ENCODE measurements at places on chromosomes 6 and 20.

GRCh38 chr20:5670874-5671273 lies 79.3 kb upstream of the SHLD1 start:
- DNase-seq, result no peak

GRCh38 chr20:62427172-62428001 lies at the start of gene RBBP8NL:
Gene RBBP8NL (minus strand): TSS chr20:62427539. CDS start chr20:62419647, 7,892 bp downstream.
- DNase-seq, result no peak

GRCh38 chr20:50592282-50593004 lies 82.3 kb downstream of the PTPN1 start:
- DNase-seq, result no peak

GRCh38 chr20:25146976-25147375 lies 48.5 kb upstream of the ENTPD6 start:
- no peak for DNase-seq

DNA sequence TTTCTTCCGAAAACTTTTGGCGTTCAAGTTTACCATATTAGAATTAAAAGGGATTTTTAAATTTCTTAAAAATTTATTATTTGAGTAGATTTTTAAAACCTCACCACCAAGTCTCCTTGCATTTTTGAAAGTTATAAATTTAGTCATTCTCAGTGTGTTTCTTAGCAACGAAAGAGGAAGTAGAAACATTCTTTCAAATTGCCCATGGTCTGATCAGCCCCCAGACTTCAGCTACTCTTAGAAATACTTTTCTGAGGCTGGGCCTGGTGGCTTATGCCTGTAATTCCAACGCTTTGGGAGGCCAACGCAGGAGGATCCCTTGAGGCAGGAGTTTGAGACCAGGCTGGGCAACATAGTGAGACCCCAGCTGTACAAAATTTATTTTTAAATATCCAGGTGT lies 15.1 kb upstream of the RTF2 start:
- no peak for DNase-seq

DNA sequence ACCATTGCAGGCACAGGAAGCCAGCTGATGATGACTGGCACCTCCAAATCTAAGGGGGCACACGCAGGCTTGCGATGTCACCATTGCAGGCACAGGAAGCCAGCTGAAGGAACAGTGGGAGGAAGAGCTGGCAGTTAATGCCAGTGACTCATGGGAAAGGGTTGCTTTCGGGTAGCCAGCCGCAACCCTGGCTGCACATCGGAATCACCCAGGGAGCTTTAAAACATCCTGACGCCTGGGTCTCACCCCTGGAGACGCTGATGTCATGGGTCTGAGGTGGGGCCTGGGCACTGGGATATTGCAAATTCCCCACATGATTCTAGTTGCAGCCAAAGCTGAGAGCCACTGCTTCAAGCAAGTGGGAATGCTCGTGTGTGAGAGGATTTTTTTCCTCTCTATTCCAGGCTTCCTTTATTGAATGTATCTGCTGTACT lies 16.1 kb upstream of the CCN6 start:
- DNase-seq, result no peak

DNA sequence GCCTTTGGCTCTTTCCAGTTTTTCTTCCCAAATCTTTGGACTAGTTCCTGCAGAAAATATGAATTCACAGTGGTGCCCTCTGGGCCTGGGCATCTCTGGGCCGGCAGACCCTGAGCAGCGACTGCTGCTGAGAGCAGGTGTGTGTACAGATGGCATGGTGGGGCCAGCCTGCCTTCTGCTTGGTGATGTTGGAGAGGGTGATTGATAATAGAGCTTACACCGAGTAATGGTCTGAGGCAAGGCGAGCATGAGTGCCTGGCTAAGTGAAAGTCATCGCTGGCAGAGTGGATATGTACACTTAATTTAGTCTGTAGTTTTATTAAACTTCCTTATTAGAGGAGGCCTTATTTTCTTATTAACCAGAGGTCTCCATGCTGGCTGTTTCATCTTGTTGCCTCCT lies 156.9 kb downstream of the CDKAL1 start:
- no peak for DNase-seq

GRCh38 chr6:156455847-156456246 lies 321.3 kb upstream of the ARID1B start:
- no peak for DNase-seq

- DNase-seq, result no peak
Measured at GRCh38 chr6:148617530-148617929, 129.3 kb upstream of the UST start.

DNA sequence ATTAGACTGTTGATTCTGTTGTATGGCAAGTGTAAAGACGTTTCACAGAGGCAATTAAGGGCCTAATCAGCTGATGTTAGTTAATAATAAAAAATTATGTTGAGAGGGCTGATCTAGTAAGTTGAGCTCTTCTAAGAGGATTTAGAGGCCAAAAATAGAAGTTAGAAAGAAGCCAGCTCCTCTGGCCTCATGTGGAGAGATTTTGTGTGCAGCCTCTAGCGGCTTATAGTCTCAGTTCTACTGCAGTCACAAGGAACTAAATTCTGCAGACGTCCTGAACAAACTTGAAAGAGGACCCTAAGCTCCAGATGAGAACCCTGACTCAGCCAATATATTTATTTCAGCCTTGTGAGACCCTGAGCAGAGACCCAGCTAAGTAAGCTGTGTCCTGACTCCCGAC lies 498.6 kb downstream of the BTBD3 start:
- no peak for DNase-seq

GRCh38 chr6:38676236-38676973 lies 26.5 kb downstream of the GLO1 start:
- no peak for DNase-seq

GRCh38 chr6:124917769-124918168 lies 44.5 kb upstream of the RNF217 start:
- no peak for DNase-seq

DNA sequence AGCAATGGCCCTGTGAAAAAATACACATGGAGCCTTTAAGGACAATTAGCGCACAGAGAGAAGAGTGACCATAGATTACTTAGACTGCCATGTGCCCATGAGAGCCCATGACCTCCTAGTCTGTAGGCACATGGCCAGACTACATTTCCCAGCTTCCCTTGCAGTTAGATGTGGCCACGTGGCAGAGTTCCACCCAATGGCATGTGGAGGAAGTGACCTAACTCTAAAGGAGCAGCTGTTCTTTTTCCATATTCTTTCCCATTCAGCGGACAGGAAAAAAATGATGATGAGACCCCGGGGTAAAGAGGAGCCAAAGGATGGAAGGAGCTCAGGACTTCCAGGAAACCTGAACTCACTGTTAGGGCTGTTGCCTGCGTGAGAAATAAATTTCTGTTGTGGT lies 116.6 kb downstream of the CBLN4 start:
- DNase-seq, result no peak

DNA sequence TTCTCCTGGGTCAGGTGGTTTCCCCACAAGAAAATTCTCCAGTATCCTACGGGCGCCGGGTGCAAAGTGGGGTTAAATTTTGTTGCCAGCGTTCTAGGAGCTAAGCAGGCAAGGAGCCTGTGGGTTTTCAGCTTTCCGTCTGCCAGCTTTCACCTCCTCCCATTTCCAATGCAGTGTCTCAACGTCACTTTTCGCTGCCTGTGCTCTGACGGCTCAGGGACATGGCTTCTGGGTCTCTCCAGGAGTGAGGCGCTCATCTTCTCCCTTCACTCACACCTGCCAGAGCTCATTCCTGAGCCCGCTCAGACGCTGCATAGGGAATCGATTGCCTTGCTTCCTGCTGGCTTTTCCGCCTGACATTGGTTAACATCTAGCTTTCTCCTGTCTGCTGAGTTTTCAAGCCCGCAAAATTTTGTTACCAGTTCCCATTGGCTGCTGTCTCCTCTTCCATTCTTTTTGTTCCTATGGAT lies 7.3 kb upstream of the NAA20 start:
- no peak for DNase-seq

DNA sequence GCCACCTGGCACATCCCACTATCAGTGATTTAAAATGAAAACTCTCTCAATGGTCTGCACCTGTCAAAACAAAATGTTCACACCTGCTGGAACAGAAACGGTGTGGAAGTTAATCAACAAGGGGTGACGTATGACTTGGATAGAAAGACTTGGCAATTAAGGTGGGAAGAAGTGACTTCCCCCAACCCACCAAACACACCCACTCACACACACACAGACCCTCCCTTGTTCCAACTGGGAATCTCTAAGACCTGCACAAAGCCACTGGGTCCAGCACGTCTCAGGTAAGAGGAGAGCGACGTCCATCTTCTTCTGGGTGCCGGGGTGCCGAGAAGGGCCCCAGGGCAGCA lies 25.1 kb upstream of the TCFL5 start:
- DNase-seq, result no peak

DNA sequence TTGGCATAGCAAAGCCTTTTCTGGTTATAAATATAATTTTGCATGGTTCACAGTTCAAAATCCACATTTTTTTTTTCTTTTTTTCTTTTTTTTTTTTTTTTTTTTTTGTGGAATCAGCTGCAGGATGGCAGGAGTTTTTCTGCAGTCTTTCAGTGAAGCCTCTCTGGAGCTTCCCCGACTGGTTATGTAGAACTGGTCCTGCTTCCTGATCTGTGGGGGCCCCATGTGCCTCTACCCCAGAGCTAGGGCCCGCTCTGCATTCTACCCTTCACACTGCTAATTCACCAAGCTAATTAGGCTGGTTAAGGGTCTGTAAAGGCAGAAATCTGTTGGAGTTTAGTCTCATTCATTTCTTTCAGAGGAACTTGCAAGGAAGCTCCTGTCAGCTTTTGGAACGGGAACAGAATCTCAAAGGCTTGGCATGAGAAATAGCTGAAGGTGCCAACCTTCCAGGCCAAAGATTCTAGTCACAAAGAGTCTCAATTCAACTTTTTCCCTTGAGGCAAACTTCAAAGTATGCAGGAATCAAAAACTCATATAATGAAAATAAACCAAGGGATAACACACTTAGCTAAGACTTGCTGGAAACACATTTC lies 45.5 kb downstream of the HMGN3 start:
- DNase-seq, result no peak

DNA sequence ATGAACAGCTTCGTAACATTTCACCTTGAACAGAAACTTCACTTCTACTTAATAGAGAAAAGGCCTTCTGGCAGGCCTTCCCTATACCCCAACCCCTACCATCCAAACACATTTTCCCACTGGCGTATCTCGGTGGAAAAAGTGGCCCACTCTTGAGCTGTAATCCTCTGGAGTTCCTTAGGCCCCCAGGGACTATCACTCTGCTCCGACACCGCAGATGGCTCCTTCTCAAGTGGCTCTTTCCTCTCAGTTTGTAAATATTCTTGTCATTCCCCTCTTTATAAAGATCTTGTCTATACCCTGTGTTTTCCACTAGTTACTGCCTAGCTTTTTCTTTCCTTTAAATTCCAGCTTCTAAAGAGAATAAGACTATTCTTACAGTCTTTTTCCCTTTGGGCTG lies 108.7 kb downstream of the MYB start:
- DNase-seq, result no peak

DNA sequence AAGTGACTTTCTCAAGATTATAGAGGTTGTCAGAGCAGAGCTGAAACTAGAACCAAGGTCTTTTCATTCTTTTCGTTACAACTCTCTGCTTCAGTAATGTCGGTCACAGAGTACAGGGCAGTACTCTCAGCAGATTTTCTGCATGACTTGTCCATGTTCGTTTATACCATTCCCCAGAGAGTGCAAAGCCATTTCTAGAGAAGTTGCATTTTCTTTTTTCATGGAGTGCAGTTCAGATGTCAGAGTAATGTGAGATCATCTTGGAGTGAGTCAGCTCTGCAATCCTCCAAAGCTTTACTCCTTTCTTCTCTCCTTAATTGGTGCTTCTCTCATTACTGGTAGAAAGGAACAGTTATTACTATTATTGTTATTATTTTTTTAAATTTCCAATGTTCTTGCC lies 115.6 kb upstream of the B3GAT2 start:
- DNase-seq, result no peak

- no peak for DNase-seq
Measured at GRCh38 chr20:37417617-37418467, 71.9 kb downstream of the SRC start.

GRCh38 chr20:59561614-59562277 lies 42.6 kb upstream of the PHACTR3 start:
- DNase-seq, result no peak

DNA sequence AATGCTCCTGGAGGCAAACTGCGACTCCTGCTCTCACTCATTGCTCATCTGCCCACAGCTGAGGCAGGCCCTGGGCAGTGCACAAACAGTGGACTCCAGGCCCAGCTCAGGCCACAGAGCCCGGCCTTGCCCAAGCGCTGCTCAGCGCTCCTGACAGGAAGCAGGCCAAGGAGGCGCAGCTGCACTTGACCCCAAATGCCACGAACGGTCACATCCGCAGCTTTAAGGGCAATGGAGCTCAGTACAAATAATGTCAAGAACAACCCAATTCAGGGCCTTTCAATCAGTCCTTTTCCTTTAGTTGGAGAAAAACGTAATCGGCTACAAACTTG lies 33.8 kb downstream of the RRBP1 start:
- DNase-seq, result no peak

- DNase-seq, result no peak
Measured at GRCh38 chr20:43690943-43691598, 24.2 kb downstream of the MYBL2 start.

DNA sequence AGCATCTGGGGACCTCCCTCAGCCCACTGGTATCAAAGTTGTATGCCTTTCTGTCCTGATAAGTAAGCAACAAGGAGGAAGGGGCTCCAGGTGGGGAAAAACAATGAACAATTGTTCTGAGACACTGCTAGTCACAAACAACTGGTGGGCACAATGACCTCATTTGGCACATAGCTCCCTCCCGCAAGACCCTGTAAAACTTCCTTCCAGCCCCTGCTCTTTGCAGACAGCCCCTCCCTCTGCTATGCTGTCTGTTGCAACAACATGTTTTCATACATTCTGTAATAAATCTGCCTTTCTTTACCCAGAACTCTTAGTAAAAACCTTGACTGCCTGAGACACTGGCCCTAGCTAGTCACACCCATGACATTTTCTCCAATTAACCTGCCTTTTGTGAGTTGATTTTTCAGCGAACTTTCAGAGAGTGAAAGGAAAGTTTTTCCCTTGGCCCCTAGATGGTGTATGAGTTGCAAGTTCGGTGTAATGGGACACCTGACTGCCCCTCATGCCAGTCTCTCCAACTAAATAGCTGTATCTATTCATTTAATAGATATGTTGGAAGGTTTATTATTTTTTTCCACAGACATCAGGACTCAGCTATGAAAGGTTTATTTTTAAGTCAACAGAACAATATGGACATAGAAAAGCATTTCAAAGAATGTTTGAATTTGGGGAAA lies 142.3 kb upstream of the SLC22A16 start:
- no peak for DNase-seq

DNA sequence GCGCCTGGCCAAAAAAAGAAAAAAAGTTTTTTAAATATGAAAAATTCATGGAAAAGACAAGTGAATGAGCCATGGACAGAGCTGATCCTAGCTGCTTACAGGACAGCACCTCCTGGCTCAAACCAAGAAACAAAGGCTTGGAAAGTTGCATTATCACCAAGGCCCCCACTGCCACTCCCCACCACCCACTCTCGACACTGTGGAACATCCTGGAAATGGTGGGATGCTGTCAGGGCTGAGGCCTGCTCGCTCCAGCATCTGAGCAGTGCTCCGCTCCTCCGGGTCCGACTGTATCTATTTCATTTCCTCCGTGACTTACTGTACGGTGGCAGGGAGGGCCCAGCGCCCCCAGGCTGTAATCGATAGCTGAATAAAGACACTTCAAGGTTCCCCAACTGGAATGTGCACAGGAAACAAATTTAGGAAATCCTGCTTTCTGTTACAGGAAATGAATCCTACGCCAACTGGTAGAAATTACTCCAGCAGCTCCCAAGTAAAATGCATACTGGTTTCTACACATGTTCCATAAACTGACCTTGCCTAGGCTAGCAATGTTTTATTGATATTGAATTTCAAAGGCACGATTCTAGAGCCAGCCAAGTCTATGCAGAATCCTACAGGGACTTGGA lies 109.5 kb upstream of the NFATC2 start:
- no peak for DNase-seq
